ENCODE measurements at places on chromosomes 4 and X.

GRCh38 chr4:72375073-72375736, 193.8 kb downstream of the ADAMTS3 start:
- DNase-seq: no peak

DNA sequence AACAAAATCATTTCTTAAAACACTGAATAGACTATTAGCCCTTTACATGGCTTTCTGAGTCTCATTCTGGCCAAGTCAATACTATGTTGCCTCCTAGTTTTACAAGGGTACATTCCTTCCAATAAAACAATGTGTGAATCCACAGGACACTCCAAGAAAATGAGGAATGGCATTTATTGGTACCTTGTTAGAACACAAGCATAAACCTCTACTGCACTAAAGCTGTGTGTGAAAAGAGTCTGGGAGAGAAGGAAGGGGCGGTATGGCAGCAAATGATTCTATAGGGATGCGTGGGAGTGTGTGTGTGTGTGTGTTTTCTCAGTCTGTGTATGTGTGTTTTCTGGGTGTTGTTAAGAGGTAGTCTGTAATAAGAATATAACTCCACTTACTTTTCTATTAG, 48.9 kb downstream of the CXCL1 start:
- DNase-seq: no peak

DNA sequence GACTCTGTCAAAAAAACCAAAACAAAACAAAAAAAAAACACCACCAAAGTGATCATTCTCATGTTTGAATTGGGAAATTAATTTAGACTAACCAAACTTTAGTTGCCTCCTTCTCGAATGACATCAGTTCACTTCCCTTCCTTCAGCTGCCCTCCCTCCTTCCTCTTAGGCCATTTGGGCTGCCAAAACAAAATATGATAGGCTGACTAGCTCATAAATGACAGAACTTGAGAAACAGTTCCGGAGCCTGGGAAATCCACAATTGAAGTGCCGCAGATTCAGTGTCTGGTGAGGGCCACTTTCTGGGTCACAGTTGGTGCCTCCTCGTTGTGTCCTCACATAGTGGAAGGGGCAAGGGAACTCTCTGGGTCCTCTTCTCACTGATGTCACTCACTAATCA, 16.1 kb upstream of the WAS start:
- no peak for DNase-seq

- no peak for DNase-seq
These were observed 49.5 kb downstream of the CLCN4 start for GRCh38 chrX:10206317-10206716.

- no peak for DNase-seq
These were observed 15.4 kb downstream of the IGFBP7 start for GRCh38 chr4:57094832-57095223.

GRCh38 chrX:42089031-42089430, 165.7 kb upstream of the CASK start:
- no peak for DNase-seq

DNA sequence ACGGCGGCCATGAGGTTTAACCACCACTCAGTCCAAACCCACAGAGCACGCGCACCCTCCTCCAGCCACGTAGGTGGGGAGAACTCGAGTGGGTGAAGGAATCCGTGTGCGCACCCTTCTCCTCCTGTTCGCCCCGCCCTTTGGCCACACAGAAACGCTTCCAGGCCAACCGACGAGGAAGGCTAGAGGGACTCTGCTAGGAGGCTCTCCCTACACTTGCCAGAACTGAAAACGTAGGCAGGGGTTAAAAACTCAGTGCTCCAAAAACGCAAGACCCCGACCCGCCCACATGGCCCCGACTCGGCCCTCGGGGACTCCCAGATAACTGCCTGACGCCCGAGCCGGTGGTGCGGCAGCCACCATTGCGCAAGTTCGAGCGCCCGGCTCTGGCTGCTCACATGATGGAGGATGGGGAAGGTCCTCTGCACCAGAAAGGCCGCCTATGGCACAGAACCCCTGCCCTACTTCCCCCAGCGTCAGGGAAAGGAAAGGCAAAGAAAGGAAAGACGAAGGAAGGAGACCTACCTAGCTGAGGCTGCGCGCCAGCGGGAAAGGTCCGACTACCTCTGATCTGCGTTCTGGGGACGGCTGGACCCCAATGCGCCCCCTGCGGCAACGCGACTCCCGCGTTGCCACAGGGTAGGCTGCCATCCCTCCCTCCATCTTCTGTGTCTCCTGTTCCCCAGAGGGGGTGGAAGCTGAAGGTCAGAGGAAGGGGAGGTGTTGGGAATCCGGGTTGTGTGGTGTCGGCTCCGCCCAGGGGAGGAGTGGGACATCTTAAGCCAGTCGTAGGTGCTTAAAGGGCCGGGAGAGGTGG, 201.9 kb upstream of the AGTR2 start:
- no peak for DNase-seq

- DNase-seq: no peak
These were observed 71.6 kb downstream of the STX18 start for GRCh38 chr4:4470208-4470607.

- no peak for DNase-seq
These were observed 5.4 kb upstream of the RGS12 start for GRCh38 chr4:3287271-3287971.

GRCh38 chr4:60923075-60923474, 277.1 kb upstream of the ADGRL3 start:
- no peak for DNase-seq

Measured in CD8-positive, alpha-beta memory T cell (primary cell).